ENCODE measurements at places on chromosomes 13 and 19.

- DNase-seq = peak; percentile 56
Measured at GRCh38 chr19:17766543-17767131, 15.4 kb downstream of the FCHO1 start.

- DNase-seq = no peak
Measured at GRCh38 chr13:32045537-32045936, 14.0 kb downstream of the FRY start.

- no peak for DNase-seq
Measured at GRCh38 chr13:75993823-75994222, 357.7 kb downstream of the LMO7 start.

DNA sequence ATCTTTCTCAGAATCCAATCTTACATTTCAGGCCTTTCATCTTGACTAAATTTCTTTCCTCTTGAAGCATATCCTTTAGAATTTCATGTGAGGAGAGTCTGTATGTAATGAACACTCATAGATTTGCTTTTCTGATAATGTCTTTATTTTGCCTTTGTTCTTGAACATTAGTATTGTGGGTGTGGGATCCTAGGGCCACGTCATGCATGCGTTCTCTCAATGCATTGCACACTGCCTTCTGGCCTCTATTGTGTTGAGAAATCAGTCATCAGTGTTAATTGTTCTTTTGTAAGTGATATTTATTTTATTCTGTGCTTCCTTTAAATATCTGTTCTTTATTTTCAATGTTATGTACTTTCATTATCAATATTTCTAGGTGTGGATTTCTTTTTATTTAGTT, 364.9 kb downstream of the OXGR1 start:
- no peak for DNase-seq

GRCh38 chr19:49863935-49864320, 3.4 kb downstream of the PNKP start:
- DNase-seq = no peak

DNA sequence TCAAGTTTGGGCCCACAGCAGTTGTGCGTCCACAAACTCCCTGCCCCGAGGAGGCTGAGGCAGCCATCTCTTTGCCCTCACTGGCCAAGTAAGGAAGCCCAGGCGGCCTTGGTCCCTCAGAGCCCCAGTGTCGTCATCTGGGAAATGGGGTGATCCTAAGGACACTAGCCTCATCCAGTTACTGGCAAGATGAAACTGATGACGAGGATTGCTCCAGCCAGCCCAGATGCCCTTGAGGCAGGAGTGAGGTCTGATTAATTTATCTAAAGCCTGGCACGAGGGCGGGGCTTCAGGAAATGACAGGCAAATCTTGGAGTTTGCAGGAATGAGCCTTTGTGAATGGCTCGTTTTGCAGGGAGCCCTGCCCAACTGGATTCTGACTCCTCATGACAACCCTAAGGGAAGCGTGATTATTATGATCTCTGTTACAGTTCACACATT, 5.6 kb downstream of the LIPE start:
- DNase-seq = no peak

GRCh38 chr13:110910013-110910890, 4.6 kb downstream of the ANKRD10 start:
- no peak for DNase-seq

- DNase-seq = no peak
Measured at GRCh38 chr13:112618501-112618900, 30.5 kb upstream of the TUBGCP3 start.

DNA sequence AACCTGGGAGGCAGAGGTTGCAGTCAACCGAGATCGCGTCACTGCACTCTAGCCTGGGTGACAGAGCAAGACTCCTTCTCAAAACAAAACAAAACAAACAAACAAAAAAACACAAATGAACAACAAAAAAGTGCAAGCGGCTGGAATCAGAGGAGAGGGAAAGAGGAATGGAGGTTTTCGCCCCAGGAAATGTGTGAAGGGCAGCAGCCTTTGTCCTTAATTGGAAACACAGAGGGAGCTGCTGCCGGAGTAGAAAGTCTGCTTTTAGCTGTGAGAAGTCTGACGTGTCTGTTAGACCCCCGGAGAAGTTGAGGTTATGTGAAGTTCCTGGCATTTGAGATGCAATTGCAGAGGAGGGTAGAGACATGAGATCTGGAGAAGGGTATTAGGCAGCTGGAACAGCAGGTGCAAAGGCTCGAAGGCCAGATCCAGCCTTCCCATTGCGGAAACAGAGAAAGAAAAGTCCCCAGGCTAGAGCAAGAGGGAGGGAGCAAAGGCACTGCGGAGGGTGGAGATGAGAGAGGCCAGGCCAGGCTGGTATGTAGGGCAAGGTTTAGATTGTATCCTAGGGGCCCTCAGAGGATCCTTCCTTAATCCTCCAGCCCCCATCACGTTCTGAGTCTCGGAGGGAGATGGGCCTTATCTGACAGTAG, 473 bp downstream of the TMIGD2 start:
- no peak for DNase-seq

DNA sequence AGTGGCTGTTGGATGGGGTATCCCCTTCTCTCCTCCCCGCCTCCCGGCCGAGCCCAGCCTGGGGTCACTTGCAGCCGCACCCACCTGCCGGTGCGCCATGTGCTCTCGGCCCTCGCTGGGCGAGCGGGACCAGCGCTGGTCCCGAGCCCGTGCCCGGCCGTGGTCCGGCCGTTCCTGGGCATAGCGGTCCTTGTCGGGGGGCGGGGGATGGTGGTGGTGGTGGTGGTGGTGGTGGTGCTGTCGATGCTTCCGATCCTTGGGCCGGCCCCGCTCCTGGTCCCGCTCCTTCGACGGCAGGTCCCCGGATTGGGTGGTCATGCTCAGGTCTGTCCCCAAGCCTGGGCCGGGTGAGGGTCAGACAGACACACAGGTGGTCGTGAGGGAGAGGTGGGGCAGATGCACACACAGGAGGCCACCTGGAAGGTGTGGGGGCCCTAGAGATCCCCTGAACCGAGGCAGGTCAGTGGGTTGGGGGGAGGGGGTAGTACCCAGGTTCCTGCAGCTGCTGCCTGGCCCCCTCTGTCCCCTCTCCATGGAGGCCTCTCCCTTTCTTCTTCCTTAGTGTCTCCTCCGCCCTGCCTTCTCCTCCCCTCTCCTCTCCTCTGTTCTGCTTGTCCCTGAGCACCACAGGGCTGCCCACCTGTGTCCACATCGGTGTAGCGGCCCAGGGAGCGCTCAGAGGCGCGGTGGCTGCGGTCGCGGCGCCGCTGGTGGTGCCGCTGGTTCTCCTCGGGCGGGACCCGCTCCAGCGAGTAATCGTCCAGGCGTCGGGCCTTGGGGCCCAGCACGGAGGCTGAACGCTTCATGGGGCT, 58.7 kb downstream of the IER2 start:
- DNase-seq = no peak

GRCh38 chr19:48506138-48506733, 5.4 kb downstream of the LMTK3 start:
- no peak for DNase-seq

DNA sequence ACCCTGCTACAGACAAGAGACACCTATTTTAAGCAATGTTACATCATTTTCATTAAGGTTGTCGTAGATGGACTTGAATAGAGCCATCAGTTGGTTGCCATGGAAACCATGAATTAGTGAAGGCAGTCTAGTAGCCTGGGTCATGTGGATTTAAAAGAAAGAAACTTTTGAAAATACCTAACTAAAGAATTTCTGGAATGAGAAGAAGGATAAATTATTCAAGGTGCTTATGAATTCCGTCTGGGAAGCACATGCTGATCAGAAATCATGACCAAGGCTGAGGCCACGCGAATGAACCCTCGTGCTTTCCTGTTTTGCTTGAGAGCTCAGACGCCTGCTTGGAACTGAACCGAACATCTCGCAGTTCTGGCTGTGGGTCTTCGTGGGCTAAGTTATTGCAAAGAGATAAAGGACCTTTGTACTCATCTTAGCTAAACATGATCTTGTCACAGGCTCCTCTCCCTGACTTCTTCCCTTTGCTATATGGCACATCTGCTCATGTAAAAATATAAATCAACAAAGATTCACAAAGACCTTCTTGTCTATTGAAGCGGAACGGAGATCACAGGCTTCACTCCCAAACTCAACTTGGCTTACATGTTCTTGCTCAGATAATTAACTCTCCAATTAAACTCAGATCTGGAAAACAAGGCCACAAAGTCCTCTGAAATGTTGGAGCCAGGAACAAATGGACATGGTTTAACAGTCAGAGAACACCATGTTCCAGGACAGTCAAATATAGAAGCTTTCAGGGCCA, 140.2 kb downstream of the NUFIP1 start:
- peak; percentile 3 for DNase-seq

DNA sequence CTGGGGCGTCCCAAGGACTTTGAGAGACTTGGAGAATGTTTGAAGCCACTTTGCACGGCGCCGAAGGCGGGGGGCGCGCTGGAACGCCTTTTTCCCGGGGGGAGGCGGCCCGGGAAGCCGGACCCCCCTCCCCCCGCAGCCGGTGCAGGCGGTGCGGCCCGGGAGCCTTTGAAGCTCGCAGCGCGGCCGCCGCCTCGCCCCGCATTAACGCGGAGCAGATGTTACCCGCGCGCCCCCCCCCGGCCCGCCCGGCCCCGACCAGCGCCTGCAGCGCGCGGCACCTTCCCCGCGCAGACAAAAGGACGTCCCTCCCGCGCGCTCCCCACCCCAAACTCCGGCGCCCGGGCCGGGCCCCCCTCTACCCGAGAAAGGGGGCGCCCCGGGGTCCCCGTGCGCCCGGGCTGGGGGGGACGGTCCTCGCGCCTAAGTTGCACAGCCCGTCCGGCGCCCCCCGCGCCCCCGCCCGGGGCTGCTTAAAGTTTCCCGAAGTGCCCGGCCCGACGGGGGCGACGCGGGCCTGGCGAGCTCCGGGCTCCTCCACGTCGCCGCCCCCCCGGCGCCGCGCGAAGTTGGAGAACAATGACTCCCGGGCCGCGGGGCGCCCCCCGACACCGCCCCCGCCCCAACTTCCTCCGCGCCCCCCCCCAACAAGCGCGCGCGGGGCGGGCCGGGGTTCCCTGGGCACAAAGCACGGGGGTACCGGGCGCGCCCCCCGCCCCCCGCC, 685 bp downstream of the TCF3 start:
- DNase-seq = no peak

- no peak for DNase-seq
Measured at GRCh38 chr13:107360010-107360409, 792.1 kb upstream of the ARGLU1 start.

GRCh38 chr13:40230833-40231266, 435.6 kb downstream of the FOXO1 start:
- no peak for DNase-seq

DNA sequence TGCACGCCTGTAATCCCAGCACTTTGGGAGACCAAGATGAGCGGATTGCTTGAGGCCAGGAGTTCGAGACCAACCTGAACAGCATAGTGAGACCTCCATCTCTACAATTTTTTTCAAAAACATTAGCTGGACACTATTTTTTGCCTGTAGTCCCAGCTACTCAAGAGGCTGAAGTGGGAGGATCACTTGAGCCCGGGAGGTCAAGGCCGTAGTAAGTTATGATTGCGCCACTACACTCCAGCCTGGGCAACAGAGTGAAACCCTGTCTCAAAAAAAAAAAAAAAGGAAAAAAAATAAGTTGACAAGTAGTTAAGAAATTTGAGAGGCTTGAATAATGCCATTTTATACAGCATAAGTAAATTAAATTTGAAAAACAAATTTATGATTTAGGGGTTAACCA, 330.6 kb downstream of the MYO16 start:
- DNase-seq = no peak

DNA sequence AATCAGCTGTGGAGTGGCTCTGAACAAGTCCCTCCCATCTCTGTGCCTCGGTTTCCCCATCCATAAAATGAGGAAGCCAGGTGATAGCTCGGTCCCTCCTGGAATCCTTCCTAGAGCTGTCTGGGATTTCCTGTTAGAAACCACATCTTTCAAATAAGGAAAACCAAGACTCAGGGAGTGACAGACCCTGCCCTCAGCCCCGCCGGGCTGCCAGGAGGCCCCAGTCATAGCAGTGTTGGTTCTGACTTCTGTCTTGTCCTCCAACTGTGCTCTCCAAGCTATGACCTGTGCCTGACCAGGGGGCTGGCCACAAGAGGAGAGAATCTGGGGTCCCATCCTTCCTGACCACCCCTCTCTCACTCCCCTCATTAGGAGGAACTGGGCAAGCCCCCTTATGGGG, 1.1 kb upstream of the SHD start:
- no peak for DNase-seq

DNA sequence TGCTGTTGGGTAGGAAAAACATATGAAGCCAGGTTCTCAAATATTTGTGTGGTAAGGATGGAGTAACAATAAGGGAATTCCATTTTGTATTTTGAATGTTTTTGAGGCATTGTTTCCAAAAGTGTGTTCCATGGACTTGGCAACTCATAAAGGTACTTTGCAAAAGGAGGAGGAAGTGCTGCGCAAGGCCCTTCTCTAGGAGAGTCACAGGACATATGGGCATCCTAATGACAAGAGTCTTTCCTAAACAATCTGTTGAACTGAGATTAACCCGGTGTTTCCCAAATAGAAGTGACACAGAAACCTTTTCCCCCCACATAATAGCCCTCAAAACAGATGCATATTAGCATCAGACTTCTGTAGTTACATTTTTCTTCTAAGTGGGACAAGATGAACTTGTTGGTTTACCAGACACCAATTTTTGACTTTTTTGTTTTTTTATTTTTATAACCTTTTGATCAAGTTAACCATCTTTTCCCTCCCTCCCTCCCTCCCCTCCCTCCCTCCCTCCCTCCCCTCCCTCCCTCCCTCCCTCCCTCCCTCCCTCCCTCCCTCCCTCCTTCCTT, 209.3 kb downstream of the PCCA start:
- no peak for DNase-seq

DNA sequence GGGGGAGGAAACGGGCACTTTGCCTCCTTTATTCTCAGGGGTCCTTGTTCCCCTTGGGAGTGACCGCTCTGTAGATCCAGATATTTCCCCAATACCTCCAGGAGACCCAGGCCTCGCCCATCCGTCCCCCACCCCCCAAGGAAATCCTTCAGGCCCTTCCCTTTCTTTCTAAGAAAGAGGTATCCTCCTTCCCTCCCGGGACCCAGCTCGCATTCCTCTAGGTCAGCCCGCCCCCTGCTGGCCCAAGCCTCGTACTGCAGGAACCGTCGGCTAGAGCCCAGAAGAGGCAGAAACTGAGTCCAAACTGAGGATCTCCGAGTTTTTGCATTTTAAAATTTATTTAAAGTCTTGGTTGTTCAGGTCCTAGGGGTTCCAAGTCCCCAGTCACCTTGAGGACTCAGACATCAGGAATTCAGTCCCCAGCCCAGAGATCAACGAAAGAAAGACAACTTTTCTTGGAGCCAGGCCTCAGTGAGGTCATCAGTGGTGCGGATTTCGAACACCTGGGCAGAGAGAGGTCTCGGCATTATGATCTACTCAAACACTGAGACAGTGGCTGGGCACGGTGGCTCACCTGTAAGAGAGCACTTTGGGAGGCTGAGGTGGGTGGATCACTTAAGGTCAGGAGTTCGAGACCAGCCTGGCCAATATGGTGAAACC, 7.5 kb upstream of the LRFN1 start:
- peak; percentile 85 for DNase-seq

GRCh38 chr13:111166882-111167675, 52.0 kb downstream of the ARHGEF7 start:
- DNase-seq = no peak

DNA sequence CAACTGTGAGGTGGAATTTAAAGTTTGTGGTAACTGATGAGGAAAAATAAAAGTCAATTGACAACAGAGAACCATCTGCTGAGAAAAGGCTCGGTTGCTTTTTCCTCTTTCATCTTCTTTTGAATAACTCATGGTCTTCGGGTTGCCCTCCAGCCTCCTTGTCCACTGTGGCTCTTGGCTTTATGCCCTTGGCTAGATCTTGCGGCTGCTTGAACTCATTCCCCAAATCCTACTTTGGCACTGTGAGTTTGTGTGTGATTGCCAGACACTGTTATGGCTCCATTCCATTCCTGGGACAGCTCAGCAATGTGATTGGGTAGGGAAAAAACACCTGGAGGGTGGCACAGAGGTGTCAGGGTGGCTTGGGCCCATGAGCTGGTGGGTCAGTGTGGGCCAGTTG, 387.4 kb downstream of the DLEU7 start:
- no peak for DNase-seq
